ENCODE measurements at places on chromosomes 16 and 17.

- no peak for DNase-seq
These were observed at the start of gene ADGRG1 for GRCh38 chr16:57628008-57628781. Gene ADGRG1, plus strand, starts transcription at chr16:57628630. Its CDS starts 21,658 bp downstream, at chr16:57650288.

GRCh38 chr17:32713081-32713480 lies 163.8 kb downstream of the MYO1D start:
- DNase-seq = no peak

GRCh38 chr16:60203525-60204124 lies 1469.5 kb upstream of the GOT2 start:
- DNase-seq = no peak

DNA sequence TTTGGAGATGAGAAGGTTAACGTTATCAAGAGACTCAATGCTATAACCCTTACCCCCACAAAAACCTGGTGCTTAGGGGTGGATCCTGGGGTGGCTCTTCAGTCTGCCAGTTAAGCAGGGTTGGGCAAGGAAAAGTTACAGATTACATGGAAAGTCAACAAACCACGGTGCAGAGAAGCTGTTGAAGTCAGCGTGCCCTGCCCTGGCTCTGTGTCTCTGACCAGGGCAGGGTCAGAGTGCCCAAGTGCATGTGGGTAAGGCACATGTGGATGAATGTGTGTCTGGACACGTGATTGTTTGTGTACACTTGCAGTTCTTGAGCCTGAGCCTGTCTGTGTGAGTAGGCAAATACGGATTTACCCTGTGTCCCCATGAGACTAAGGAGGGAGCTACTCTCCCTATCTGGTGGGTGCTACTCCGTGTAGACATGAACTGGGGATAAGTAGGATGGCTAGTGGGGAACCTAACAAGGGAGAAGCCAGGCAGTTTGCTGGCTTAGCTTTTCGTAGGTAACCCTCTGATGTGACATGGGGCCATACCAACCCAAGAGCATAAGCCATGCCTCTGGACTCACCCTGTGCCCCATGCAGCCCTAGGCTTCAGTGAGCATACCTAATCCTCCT lies 5.5 kb downstream of the IGFBP4 start:
- DNase-seq = no peak

DNA sequence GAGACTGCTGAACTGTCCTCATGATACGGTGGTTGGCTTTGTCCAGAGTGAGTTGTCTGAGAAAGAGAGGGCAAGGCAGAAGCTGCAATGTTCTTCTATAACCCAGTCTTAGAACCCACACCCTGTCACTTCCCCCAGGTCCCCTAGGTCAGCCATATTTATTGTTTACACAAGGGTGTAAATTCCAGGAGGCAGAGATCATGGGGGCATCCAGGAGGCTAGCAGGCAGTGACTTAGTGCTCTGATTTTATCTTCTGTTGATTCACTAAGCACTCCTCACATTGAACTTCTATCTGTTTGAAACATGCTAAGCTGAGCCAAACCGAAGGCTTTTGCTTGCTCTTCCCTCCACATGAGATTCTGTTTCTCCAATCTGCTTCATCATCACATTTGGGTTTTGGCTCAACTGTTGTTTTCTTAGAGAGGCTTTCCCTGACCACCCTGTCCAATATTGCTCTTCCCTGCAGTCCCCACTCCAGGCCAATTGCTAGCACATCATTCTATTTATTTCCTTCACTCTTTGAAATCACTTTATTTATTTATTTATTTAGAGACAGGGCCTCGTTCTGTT lies 34.3 kb upstream of the SHISA9 start:
- no peak for DNase-seq

- DNase-seq = no peak
These were observed 23.1 kb upstream of the BAHCC1 start for GRCh38 chr17:81371910-81372760.

DNA sequence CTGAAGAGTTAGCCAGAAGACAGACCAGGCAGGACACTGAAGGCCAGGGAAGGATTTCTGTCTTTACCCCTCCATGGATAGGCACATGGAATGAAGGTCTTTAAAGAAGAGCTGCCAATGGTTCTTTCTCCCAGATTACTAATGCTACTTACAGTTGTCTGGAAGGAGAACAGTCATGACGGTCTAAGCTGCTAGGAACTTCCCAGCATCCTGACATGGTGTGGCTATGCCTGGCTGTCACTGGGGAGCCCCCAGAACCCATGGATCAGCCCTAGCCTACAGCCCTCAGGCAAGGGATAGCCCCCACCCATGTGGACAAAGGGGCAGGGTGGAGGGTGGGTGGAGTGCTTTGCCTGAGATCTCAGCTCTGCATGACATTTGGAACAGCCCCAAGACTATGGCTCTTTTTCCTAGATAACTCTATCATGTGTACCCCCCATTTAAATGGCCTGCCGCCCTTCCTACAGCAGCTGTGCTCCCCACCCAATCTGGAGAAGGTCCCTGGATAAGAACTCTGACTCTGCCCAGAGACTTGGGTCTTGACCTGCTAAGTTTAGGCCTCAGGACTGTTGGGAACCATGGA lies 9.2 kb upstream of the KAT7 start:
- DNase-seq = no peak

GRCh38 chr16:56828647-56829046 lies 36.4 kb upstream of the SLC12A3 start:
- no peak for DNase-seq

GRCh38 chr17:52660692-52661091 lies 502.2 kb upstream of the CA10 start:
- no peak for DNase-seq

- no peak for DNase-seq
These were observed 9.1 kb downstream of the NHERF1 start for GRCh38 chr17:74757502-74757901.

- DNase-seq = no peak
These were observed 341.2 kb downstream of the GRIN2A start for GRCh38 chr16:9840761-9841665.

- no peak for DNase-seq
These were observed 192.8 kb downstream of the FTO start for GRCh38 chr16:53896722-53897121.

DNA sequence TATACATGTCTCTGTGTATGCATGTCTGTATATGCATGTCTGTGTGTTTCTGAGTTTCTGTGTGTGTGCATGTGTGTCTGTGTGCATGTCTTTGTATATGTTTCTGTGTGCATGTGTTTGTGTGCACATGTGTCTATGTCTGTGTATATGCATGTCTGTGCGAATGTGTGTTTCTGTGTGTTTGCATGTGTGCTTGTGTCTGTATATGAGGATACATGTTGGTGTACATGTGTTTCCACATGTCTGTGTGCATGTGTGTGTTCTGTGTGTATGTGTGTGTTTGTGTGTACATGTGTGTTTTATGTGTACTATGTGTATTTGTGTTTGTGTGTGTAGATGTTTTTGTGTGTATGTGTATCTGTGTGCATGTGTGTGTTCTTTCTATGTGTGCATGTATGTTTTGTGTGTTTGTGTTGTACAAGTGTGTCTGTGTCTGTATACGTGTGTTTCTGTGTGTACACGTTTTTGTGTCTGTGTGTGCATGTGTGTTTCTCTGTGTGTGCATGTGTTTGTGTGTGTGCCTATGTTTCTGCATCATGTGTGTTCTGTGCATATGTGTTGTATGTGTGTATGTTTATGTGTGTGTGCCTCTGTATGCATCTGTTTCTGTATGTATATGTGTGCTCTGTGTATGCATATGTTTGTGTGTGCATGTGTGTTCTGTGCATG lies 8.9 kb upstream of the RAB37 start:
- no peak for DNase-seq

DNA sequence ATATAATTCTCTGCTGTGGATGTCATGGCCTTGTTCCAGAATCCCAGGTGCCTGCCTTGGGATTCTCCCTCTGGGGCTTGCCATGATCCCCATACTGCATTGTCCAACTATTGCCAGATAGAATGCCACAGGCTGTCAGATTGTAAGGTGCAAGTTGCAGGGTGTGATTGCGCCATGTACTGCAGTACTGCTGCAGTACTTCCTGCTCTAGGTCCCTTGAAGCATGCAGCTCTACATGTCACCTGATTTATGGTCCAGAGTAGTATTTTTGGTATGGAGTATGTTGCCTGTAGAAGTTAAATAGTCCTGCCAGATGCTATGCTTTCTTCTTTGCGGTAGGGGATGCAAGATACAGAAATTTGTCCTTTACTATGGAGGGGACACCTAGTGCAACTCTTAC lies 7.0 kb upstream of the SLFN5 start:
- no peak for DNase-seq

DNA sequence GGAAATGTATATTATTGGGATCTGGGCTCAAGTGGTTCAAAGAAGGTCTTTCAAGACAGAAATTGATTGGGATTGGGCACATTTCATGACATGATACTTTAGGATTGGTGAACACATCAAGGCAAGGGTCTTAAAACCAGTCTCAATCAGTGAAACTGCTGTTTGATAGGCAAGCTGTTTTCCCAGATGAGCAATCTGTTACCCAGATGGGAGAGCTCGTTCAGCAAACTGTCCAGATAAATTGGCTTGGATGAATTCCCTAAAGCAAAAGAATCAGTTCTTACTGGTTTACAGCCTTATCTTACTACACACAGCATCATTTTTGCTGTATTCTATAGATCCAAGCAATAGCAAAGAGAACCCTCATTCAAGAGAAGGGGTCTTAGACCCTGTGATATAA lies 31.0 kb upstream of the CNEP1R1 start:
- DNase-seq = no peak

- no peak for DNase-seq
These were observed 3.6 kb downstream of the CDT1 start for GRCh38 chr16:88807142-88807625.
